ENCODE measurements at places on chromosomes 5 and 9. TPM values are rescaled to one million over a fixed set of nuclear protein-coding genes. Genes with fewer than 3 reads are reported as not detected.

B4GALT7 gene
- 25.8 TPM for polyA plus RNA-seq

DNA sequence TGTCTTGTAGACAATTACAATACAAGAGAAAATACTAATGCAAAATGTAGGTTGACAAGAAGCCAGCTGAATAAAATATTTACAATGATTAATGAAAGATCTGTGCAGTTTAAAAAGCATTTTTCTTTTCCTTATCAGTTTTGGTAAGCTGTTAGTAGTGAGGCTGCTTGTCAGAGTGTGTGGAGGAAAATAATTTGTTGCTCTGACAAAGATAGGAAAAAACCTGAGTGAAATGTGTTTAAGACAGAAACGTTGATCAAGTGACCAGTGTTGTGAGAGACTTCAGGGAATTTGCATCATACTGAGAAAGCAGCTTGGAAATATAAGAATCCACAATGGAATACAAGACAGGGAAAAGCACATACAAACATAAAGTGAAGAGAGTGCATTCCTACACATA is 360.3 kb upstream of the CDH18 start:
- no peaks in the 10 kb centered on the region for H3K4me1 ChIP-seq
- H3K27me3 ChIP-seq, result no peaks in the 10 kb centered on the region
- DNase-seq, result no peak

ANKRD18B gene
- not detected for polyA plus RNA-seq

PCSK1 gene
- polyA plus RNA-seq, result 1.7 TPM

DNA sequence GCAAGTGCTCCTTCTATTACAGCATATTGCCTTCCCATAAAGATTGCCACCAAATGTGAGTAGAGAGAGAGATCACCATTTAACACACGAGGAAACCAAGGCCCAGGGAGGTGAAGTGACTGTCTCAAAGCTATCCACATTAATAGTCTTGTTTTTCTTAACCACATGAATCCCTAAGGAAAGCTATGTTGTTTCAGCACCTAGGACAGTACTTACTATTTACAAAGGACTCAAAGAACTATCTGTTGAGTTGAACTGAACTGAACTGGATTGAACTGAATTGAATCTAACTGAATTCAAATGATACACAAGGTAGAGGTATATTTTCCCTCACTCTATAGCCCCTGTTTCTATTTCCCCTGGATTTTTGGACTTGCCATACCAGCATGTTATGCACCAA is 430.4 kb downstream of the CAAP1 start:
- H3K4me1 ChIP-seq, result no peaks in the 10 kb centered on the region
- no peaks in the 10 kb centered on the region for H3K36me3 ChIP-seq
- DNase-seq, result no peak

ISL1 gene
- 0.48 TPM for polyA plus RNA-seq

GRCh38 chr9:129489838-129490582 is 130.9 kb downstream of the C9orf50 start:
- no peaks in the 10 kb centered on the region for H3K36me3 ChIP-seq
- DNase-seq, result peak; percentile 74
- peaks cover 96% of the 10 kb centered on the region for H3K4me1 ChIP-seq
- peak overlapping the region; percentile 99 for H3K27ac ChIP-seq
- no peaks in the 10 kb centered on the region for H3K27me3 ChIP-seq
- H3K4me3 ChIP-seq, result peak overlapping the region; percentile 58

ACOT12 gene
- not detected for polyA plus RNA-seq

DNA sequence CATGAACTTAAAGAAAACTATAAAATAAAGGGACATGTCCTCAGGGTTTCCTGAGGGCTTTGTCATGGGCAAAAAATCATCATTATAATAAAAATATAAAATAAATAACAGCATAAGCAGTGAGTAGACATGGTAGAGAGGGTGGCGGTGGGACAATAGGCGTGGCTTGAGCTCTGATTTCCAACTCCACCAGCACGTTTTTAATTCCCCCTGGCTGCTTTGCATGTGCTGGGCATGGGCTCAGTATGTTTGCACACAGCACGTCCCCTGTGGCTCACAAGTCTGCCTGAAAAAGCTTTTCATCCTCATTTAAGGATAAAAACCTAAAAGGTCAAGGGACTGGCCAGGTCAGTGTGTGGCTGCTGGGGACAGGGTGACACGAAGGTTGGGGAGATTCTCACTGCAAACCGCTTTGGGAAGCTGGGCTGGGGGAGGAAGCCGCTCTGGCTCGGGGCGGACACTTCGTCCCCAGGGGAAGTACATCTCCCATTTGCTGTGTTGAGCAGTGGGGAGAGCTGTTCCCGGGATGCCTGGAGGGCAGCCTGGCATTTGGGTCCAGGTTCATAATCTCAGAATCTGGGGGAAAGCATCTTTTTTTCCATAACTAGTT is 32.6 kb downstream of the NKX2-5 start:
- no peak overlapping the region for H3K4me3 ChIP-seq
- no peaks in the 10 kb centered on the region for H3K4me1 ChIP-seq
- DNase-seq, result no peak
- H3K27me3 ChIP-seq, result peaks cover 11% of the 10 kb centered on the region
- no peak overlapping the region for H3K27ac ChIP-seq
- H3K36me3 ChIP-seq, result no peaks in the 10 kb centered on the region

DNA sequence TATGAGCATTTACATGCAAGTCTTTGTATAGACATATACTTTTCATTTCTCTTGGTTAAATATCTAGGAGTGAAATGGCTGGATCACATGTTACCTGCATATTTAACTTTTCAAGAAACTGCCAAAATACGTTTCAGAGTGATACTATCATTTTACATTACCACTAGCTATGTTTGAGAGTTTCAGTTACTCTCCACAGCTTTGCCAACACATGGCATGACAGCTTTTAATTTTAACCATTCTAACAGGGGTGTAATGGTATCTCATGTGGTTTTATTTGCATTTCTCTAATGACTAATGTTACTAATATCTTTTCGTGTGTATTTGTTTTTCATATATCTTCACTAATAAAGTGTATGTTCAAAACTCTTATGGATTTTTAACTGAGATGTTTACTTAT is 99.8 kb downstream of the DTWD2 start:
- no peaks in the 10 kb centered on the region for H3K4me1 ChIP-seq
- no peak overlapping the region for H3K27ac ChIP-seq
- no peak for DNase-seq
- H3K27me3 ChIP-seq, result no peaks in the 10 kb centered on the region
- no peaks in the 10 kb centered on the region for H3K36me3 ChIP-seq
